Activated CD8-positive, alpha-beta memory T cell treated with anti-CD3 and anti-CD28 coated beads for 4 hours (primary cell): ENCODE measurements at places on chromosomes 12 and 14.

DNA sequence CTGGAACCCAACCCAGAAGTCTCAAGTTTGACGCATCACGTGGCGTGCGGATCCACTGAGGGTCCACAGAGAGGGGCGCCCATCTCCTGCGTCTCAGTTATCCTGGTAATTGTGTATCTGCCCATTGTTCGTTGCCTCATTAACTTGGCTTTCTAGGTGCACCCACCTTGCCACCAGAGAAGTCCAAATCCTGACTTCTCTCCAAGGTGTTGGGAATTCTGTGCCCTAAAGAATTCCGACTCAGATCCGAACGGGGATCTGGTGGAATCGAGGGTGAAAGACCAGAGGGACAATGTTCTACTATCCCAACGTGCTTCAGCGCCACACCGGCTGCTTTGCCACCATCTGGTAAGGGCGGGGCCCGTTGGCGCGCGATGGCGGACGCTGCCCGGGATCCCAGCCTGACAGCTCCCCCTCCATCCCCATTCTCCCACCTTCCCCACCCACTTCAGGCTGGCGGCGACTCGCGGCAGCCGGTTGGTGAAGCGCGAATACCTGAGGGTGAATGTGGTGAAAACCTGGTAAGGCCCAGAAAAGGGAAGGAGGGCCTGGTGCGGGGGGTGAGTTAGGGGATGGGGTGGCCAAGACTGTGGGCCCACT lies 481 bp downstream of the REC8 start:
- no peak for DNase-seq

- no peak for DNase-seq
These were observed 455 bp downstream of the ATP6V1D start for GRCh38 chr14:67358924-67359774.

DNA sequence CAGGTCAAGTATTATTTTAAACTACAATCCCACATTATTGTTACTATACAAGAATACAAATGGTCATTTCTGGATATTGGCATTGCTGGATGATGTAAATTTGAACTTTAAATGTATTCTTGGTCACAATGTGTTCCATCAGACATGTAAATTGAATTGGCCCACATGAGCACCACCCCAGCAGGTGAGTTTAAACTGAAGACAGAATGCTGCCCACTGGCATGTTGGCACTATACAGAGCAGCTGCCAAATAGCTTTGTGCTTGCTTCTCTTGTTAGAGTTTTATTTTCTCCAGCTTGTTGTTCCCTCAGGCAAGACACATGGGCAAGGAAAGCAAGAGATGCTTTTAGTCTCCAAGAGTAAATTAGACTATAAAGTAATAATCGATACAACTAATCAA lies 98.6 kb downstream of the C12orf50 start:
- no peak for DNase-seq

GRCh38 chr12:55043542-55043941 lies 23.8 kb downstream of the NEUROD4 start:
- no peak for DNase-seq

GRCh38 chr12:76144245-76144549 lies 59.7 kb upstream of the NAP1L1 start:
- no peak for DNase-seq

DNA sequence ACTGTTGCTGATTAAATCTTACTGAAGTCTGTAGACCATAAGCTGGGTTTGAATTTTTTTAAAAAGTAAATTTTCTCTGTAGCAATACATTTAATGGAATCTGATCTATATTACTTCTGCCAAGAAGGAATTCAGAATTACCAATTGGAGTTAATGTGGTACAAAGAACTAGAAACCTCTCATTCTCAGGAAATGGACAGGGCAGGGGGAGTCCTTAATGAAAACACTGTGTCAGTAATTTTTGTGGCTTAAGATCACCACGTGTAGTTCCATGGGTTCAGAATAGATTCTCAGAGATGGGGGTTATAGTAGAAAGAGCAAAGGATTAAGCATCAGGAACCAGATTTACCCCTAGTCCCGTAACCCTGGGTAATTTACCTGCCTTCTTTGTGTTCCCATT lies 30.3 kb downstream of the FBXL14 start:
- no peak for DNase-seq

- no peak for DNase-seq
These were observed 25.9 kb upstream of the BDKRB2 start for GRCh38 chr14:96178461-96179321.

DNA sequence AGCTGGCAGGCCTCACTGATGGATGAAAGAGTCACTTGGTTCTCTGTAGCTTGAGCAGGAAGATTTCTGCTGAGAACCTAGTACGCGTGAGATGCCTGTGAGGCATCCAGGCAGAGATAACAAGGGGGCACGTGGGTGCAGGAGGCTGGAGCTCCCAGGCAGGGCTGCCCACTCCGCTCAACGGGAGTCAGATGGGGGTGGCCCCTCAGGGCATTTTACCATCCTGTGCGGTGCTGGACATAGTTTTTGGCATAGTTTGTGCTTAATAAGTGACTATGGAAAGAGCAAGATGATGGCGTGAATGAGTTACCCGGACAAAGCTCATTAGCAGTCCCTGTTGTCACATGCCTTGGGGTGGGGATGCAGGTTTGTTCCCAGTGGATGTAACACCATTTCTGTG lies 182.8 kb downstream of the TSPAN9 start:
- DNase-seq, result no peak

DNA sequence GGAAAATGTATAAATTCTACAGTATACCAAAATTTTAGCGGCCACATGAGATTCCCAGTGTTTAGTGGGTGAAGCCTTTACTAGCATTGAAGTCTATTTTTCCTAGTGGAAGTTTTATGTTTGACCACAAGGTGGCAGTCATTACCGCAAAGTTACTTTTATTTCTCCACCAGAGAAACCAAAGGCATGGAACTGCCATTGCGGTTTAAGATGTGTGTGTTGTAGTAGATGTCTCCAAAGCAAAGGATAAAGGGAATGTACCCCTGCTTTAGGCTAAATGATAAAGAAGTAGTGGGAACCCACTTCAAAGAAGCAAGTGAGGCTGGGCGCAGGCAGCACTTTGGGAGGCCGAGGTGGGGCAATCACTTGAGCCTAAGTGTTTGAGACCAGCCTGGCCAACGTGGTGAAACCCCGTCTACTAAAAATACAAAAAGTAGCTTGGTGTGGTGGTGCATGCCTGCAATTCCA lies 140.5 kb downstream of the PRKCH start:
- no peak for DNase-seq

DNA sequence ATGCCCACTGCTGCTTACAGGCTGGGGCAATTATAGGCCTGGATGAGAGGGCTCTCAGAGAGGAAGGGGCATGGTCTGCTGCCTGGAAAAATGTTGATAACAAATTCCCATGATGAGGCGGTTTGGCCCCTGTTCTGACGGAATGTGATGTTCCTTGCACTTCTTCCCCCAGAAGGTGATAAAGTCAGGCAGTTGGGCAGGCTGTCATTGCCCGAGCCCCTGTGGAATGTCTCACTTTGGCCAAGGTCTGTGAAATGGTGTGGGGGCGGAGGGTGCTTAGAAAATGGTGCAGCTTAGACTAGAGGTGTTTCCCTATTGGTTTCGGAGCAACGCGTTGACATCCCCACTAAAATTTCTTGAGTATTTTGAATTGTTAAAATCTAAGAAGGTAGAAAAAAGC lies 1360.0 kb downstream of the AACS start:
- DNase-seq, result no peak

DNA sequence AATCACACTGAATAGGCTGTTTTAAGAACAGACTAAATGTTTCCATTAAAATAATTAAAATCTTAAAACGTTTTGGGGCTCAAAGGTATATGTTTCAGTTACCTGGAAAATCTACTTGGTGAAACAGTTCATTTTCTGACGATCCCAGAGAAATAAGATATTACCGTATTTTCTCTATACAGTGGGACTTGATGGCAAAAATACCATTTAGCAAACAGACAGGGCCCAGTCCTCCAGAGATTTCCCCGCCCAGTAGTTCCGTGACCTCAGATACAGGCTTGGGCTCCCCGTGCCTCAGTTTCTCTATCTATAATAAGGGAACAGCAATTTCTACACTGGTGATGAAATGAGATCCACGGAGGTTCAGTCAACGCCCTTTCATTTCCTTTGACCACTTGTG lies 304.4 kb downstream of the VRK1 start:
- no peak for DNase-seq

DNA sequence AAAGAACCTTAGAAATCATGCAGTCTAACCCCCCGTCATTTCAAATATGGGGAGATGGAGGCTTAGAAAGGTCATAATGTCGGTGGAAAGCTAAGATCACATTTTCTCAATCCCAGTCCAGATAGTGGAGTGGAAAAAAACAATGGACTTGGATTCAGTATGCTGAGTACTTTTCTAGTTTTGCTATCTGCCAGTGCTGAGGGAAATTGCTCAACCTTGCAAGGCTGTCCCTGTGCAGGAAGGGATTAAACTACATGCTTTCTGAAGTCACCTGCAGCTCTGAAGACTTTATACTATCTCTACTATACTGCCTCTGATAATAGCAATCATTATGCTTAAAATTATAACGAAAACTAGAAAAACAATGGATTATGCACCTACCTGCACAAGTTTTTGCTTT lies 272.8 kb downstream of the LRIG3 start:
- DNase-seq, result no peak

DNA sequence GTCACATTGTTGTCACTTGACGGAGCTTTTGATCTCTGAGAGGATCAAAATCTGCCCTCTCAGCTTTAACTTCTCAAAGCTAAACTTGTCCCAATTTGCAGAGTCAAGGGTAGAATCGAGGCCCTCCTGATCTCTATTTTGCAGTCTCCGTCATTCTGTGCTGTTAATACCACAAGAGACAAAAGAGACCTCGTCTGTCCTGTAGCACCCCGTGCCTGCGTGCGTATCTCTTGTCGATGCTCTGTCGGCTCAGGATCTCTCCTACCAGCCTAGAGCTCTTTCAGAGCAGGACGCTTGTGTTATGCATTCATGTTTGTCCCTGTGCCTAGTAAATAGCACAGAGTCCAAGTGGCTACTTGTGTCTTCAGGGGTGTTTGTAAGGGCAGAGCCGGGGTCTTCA lies 5.1 kb downstream of the EVL start:
- DNase-seq, result no peak

- DNase-seq, result no peak
These were observed 102.7 kb upstream of the MAP1LC3B2 start for GRCh38 chr12:116456330-116457082.

DNA sequence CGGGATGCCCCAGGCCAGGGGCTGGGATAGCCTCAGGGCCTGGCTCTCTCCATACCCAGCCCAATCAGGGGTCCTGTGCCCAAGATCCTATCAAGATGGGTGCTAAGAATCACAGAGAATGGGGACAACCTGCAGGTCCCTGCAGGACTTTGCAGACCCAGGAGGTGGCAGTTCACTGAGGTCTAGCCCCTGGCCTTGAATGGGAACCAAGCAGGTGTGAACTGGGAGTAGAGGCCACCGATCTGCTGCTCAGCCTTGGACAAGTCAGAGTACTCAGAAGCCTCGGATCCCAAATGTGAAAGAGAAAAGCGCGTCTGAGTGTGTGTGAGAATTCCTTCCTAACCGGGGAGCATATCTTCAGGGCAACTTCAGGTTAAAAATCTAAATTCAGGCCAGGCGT lies 76.2 kb downstream of the ARL6IP4 start:
- no peak for DNase-seq

DNA sequence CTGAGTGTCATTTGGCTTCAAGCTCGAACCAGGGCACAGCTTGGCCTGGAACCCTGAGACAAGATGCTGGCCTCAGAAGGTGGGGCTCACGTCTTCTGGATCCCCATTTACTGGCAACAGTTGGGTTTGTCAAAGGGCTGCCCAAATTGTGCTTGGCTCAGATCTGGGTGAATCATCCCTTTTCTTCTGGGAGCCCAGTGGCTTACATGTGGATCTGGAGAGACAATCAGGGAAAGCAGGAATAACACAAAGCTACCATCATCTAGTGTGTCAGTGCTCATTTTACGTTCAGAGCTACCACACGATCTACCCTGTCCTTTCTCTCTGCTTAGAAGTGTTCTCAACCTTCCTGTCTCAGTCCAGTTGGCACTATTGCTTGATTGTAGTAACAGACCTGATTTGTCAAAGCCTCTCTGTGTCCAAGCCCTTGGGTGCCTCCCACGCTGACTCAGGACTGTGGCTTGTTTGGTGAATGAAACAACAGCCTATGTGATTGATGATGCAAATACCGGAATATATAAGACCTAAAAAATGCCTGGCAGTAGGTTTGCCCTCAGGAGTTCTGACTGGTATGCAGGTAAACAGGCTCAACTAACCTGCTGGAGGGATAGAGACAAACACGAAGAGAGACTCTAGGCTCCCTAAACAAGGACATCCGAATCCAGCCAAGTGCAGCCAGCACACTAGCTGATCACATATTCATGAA lies 974.3 kb downstream of the VRK1 start:
- no peak for DNase-seq

- no peak for DNase-seq
These were observed 53.0 kb upstream of the KRR1 start for GRCh38 chr12:75564398-75564797.

GRCh38 chr12:6573001-6573400 lies 4.9 kb upstream of the NOP2 start:
- DNase-seq, result no peak

GRCh38 chr12:110794623-110795280 lies 52.0 kb upstream of the CCDC63 start:
- DNase-seq, result no peak

- DNase-seq, result no peak
These were observed 77.0 kb upstream of the METAP2 start for GRCh38 chr12:95396849-95397468.

- no peak for DNase-seq
These were observed 916.5 kb downstream of the TMEM121 start for GRCh38 chr14:106442857-106443256.
